ENCODE measurements at places on chromosomes 7 and 10.
A peak's percentile ranks its signal among the peaks of the same experiment; 100 is the strongest.

- peak; percentile 77 for DNase-seq
These were observed at the start of gene ZNF680 for GRCh38 chr7:64562626-64563278. ZNF680 (minus strand) TSS chr7:64563071; CDS start chr7:64562954, 117 bp downstream.

DNA sequence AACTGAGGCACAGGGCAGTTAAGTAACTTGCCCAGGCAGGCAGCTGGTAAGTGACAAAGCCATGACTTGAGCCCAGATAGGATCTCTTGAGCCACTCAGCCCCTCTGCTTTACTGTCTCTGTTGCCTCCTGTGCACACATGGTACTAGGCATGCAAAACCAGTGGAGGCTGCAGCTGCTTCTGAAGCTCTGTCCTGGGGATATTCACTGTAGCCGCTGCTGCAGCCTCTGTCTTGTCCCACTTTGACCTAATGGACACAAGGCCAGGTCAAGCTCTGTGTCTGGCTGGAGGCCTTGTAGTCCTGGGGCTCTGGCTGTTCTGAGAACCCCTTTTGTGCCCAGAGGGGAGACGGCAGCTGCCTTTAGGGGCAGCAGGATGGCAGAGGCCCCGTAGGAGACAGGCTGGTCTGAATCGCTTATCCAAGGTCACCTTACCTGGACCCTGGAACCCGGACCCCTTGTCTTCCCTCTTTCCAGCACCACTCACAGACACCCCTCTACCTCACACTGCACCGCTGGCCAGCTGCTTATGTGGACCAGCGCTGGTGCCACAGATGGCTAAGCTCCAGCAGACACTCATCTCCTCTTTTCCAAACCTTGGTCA, 57.6 kb downstream of the TSPAN15 start:
- DNase-seq: no peak

GRCh38 chr7:117424090-117424829, 3.0 kb downstream of the ASZ1 start:
- no peak for DNase-seq

GRCh38 chr7:111914291-111914690, 291.9 kb downstream of the DOCK4 start:
- DNase-seq: no peak

DNA sequence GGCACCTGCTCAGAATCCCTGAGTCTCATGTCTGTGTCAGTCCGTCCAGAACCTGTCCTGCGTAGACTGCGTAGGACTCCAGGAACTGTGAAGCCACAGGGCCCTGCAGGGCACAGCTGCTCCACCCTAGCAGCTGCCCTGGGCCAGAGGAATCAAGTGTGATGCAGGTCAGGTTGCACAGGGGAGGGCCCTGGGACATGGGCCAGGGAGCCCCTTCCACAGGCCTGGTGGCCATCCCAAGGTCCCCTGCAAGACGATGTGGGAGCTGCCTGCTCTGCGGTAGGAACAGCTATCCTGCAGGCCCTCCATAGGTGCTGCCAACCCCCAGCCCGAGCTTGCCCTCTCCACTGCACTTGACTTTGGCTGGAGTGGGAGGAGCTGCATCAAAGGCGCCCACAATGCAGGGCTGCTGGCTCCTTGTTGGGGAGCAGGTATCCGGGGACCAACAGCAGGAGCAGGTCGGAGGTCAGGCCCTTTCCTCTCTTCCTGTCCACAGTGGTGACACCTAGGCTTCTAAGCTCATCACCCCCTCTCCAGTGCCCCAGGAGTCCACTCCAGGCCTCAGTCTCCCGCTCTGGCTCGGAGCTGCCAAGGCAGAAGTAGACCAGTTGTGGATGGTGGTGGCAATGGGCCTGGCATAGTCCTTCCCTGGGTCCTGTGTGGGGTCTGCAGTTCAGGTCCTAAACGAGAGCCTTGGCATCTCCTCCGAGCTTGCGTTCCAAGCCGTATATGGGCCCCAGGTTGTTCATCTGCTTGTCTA, 149.1 kb downstream of the MAPK8 start:
- no peak for DNase-seq
